Stimulated activated CD8-positive, alpha-beta memory T cell treated with anti-CD3 and anti-CD28 coated beads, Interleukin-4, amount 100 ng/mL, for 4 hours (primary cell): ENCODE measurements at places on chromosomes 2 and 18.

GRCh38 chr2:178796079-178796677, 11.0 kb downstream of the TTN start:
- no peak for DNase-seq

GRCh38 chr2:54945391-54946219, 104.6 kb downstream of the RTN4 start:
- DNase-seq = no peak

- no peak for DNase-seq
Measured at GRCh38 chr2:19461504-19462255, 103.3 kb upstream of the OSR1 start.

DNA sequence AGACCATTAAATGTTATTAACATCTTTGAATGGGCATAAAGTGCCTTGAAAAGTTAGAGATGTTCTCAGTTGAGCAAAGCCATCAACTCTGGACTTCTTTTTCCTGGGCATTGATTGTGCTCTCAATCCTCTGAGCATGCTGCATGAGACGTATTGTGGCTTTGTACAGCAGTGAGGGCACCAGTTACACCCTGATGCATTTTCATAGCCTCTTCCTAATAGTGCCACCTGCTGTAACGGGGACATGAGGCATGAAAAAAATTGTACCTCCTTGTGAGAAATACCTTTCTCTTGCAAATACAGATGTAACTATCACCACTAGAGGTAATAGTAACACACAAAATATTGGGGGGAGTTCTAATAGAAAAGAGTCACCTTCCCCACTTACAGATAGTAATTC, 697.5 kb downstream of the TMEM182 start:
- DNase-seq = no peak

DNA sequence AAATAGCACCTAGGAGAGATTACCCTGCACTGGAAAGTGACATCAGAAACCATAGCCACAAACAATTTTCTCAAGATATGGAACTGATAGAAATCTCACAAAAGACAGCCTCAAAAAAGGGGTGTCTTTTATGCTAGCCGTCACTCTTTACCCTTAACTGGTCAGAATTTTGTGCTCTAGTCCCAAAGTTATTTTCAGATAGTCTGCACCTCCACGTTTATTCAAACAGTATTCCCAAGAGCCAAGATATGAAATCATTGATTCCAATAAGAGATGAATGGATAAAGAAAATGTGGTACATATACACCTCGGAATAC, 23.5 kb upstream of the PMAIP1 start:
- no peak for DNase-seq

DNA sequence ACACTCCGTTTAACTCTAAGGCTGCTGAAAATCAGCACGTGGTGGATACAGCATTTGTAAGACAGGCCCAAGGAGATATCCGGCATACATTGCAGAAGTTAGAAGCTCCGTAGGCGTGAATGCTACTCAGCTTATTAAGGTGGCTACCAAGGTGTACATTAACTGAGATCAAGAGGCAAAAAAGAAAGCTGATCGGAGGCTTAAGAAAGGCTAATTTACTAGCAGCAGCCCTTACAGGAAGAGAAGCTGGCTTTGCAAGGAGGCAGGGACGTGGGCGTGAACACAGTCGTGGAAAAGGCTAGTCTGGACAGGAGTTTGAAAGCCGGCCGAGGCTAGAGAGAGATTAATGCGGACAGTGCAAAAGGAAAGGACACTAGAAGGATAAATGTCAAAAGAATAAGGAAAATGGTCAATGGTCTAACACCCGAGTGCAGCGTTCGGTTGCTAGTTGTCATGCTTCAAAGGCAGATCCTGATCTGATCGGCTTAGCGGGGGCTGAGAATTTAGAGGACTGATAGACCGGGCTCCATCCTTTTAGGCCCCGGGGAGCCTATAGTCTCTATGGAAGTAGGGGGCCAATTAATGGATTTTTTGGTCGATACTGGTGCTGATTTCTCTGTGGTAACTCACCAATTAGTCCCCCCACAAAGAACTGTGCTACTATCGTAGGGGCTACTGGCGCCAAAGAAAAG, 45.6 kb upstream of the SELENOI start:
- no peak for DNase-seq

GRCh38 chr18:40347261-40347660, 1607.8 kb upstream of the PIK3C3 start:
- no peak for DNase-seq
